ENCODE measurements at places on chromosomes 4 and X. TPM values are rescaled to one million over a fixed set of nuclear protein-coding genes. Genes with fewer than 3 reads are reported as not detected.

DNA sequence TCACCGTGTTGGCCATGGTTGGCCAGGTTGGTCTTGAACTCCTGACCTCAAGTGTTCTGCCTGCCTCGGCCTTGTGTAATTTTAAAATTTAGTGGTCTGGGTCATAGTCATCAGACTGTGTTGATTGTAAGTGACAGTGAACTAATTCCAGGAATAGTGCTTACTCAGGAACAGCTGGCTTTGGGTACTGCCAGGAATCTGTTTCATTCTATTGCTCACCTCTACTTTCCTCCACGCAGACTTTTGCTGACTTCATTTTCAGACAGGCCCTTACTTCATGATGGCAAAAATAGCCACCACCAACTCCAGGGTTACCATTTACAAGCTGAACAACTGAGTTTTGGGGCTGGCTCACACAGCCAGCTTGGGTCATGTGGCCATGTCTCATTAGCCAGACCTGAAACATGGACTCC is 54.6 kb downstream of the FNIP2 start:
- H3K4me1 ChIP-seq, result peaks cover 3% of the 10 kb centered on the region
- H3K27ac ChIP-seq, result no peak overlapping the region
- no peak for DNase-seq

- no peak for DNase-seq
- H3K4me3 ChIP-seq, result no peak overlapping the region
- no peaks in the 10 kb centered on the region for H3K4me1 ChIP-seq
- no peaks in the 10 kb centered on the region for H3K27me3 ChIP-seq
- no peaks in the 10 kb centered on the region for H3K36me3 ChIP-seq
Observed at GRCh38 chr4:4762909-4763821, 96.3 kb upstream of the MSX1 start.

DNA sequence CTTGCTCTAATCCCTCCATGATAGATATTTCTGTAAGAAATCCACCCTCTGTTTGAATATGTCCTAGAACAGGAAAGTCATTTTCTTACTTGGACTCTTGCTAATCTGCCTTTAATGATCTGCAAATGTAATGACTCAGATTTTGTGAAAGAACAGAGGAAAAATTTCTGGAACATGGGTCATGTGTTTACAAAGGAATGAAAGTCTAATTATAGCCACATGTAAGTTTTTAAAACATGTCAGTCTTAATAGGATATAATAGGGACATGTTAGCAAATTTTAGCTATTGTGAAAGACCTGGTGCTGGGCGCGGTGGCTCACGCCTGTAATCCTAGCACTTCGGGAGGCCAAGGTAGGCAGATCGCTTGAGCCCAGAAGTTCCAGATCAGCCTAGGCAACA is 47.6 kb downstream of the GRK4 start:
- no peak for DNase-seq
- no peak overlapping the region for H3K4me3 ChIP-seq
- no peaks in the 10 kb centered on the region for H3K4me1 ChIP-seq
- no peaks in the 10 kb centered on the region for H3K36me3 ChIP-seq
- H3K27ac ChIP-seq, result peak overlapping the region; percentile 22

GRCh38 chr4:75985116-75985515 is 5.6 kb downstream of the SDAD1 start:
- no peaks in the 10 kb centered on the region for H3K27me3 ChIP-seq
- no peak for DNase-seq
- H3K4me1 ChIP-seq, result peaks cover 12% of the 10 kb centered on the region
- H3K36me3 ChIP-seq, result peaks cover 7% of the 10 kb centered on the region
- H3K4me3 ChIP-seq, result no peak overlapping the region

DNA sequence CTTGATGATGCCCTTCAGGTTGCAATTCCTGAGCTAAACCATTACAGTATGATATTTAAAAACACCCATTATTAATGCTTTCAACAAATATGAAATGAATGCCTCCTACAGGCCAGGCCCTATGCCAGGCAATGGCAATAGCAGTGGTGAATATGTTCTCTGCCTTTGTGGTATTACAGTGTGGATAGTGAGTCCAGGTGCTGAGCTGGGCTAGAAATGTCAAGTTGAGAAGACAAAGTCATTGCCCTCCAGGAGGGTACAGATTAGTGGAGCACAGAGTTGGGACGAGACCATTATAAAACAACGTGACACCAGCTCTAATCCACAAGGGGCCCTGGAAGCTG is 81.9 kb downstream of the RBM47 start:
- no peak for DNase-seq
- H3K36me3 ChIP-seq, result no peaks in the 10 kb centered on the region
- no peaks in the 10 kb centered on the region for H3K27me3 ChIP-seq
- H3K27ac ChIP-seq, result peak overlapping the region; percentile 58
- no peak overlapping the region for H3K4me3 ChIP-seq

Gene MAGEA8
- not detected for total RNA-seq

GRCh38 chrX:7133050-7133440 is 14.5 kb upstream of the STS start:
- no peak overlapping the region for H3K4me3 ChIP-seq
- no peaks in the 10 kb centered on the region for H3K36me3 ChIP-seq
- no peak for DNase-seq
- H3K27me3 ChIP-seq, result no peaks in the 10 kb centered on the region
- H3K4me1 ChIP-seq, result no peaks in the 10 kb centered on the region

Gene PDLIM3
- total RNA-seq, result 25.3 TPM

Gene ADRA2C
- total RNA-seq, result 3.5 TPM

DNA sequence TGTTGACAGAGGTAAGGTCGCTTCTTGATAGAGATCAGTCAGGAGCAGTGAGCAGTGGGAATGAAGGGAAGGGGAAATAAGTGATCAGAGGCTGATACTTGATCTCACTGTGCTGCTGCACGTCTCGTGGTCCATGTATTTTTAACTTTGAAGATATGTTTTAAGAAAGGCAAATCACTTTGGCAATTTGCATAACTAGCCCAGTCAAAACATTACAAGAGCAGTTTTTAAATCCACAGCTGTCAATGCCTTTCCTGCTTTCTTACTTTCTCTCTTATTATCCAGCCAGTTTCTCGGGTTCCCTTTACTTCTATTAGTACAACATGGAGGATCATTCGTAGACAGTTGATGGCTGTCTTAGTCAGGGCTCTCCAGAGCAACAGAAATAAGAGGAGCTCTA is 472.8 kb downstream of the TMA16 start:
- H3K4me3 ChIP-seq, result no peak overlapping the region
- no peaks in the 10 kb centered on the region for H3K27me3 ChIP-seq
- H3K36me3 ChIP-seq, result no peaks in the 10 kb centered on the region
- DNase-seq, result no peak

- H3K27me3 ChIP-seq, result no peaks in the 10 kb centered on the region
- H3K27ac ChIP-seq, result no peak overlapping the region
- H3K4me1 ChIP-seq, result no peaks in the 10 kb centered on the region
- peaks cover 3% of the 10 kb centered on the region for H3K36me3 ChIP-seq
- H3K4me3 ChIP-seq, result no peak overlapping the region
- no peak for DNase-seq
Observed at GRCh38 chrX:1411326-1411725, 19.4 kb upstream of the SLC25A6 start.

DNA sequence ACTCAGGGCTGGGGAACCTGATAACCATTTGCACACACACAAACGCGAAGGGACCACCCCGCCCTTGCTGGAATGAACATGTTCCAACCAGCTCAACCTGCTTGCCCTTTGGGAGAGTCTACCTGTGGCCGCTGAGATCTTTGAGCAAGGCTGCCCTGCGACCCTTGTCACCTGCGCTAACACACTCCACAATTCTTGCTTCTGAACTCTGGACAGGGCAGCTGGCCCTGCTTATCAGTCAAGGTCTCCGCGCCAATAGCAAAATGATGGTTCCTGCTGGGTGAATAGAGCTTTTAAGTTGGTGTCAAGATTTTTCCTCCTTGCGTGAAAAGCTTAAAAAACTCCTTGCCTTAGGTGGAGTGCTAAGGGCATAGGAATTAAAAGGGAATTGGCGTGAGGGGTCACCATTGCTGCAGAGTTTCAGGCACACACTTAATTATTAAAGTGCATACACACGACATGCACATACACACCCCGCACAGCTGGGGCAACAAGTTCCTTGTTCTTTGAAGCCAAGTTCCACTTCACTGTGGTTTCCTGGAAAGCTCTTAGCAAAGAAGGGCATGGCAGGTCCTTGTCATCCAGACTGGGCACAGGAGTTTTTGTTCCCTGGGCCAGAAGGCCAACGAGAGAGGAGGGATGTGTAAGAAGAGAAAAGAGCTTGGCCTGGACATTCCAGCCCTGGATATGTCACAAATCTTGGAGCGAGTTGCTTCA is 207.7 kb downstream of the STIM2 start:
- H3K36me3 ChIP-seq, result no peaks in the 10 kb centered on the region
- no peak for DNase-seq
- H3K4me3 ChIP-seq, result no peak overlapping the region
- no peaks in the 10 kb centered on the region for H3K4me1 ChIP-seq
- H3K27ac ChIP-seq, result no peak overlapping the region

Gene MAP3K15
- total RNA-seq, result not detected

DNA sequence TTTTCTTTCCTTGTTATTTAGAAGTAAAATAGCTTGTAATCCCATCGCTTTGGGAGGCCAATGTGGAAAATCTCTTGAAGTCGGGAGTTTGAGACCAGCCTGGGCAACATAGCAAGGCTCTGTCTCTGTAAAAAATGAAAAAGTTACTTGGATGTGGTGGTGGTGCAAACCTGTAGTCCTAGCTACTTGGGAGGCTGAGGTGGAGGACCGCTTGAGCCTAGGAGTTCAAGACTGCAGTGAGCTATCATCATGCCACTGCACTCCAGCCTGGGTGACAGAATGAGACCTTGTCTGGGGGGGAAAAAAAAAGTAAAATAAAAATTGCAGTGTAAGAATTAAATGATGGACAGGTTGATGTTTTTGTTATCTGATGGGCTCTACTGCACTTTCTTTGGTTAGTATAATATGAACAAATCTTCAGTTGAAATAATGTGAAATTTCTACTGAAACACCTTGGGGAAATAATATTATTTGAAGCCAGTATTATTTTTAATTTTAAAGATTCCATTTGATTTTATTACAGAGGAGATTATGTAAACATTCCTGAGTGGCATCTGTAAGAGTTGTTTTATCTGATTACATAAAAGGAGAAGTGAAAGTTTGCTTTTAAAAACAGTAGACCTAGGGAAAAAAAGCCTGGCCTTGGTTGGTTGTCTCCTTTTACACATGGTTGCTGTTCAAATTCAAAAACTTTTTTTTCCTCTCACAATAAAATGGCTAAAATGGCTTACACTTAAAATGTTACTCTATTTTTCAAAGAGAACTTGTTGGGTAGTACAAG is 10.5 kb upstream of the NDUFC1 start:
- no peaks in the 10 kb centered on the region for H3K27me3 ChIP-seq
- H3K4me3 ChIP-seq, result no peak overlapping the region
- H3K27ac ChIP-seq, result no peak overlapping the region
- no peaks in the 10 kb centered on the region for H3K4me1 ChIP-seq
- DNase-seq, result no peak
- H3K36me3 ChIP-seq, result no peaks in the 10 kb centered on the region

- DNase-seq, result no peak
- no peaks in the 10 kb centered on the region for H3K36me3 ChIP-seq
- H3K4me3 ChIP-seq, result no peak overlapping the region
- H3K27me3 ChIP-seq, result no peaks in the 10 kb centered on the region
- H3K4me1 ChIP-seq, result no peaks in the 10 kb centered on the region
- H3K27ac ChIP-seq, result no peak overlapping the region
Observed at GRCh38 chr4:169849456-169849855, 91.7 kb upstream of the HPF1 start.

GRCh38 chr4:98430708-98431403 is 169.7 kb downstream of the RAP1GDS1 start:
- H3K27ac ChIP-seq, result no peak overlapping the region
- DNase-seq, result no peak
- H3K27me3 ChIP-seq, result no peaks in the 10 kb centered on the region
- H3K4me3 ChIP-seq, result no peak overlapping the region
- no peaks in the 10 kb centered on the region for H3K4me1 ChIP-seq

DNA sequence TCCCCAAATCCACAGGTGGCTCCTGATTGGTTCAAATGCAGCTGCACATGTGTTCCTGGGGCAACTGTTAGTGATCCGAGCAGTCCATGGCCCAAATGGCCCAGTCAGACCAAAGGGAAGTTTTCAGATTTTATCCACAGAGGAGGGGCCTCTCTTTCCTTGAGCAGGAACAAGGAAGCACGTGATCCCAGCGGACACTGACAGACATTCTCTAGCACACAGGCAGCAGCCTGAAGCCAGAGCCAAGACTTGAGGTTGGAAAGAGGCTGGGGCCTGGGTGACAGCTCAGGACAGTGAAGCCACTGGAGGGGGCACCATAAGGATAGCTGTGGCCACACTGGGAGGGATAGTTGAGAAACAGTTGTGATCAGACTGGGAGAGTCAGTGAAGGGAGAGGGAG is 3.5 kb upstream of the ZFP92 start:
- DNase-seq, result no peak
- no peak overlapping the region for H3K4me3 ChIP-seq
- H3K4me1 ChIP-seq, result no peaks in the 10 kb centered on the region
- no peaks in the 10 kb centered on the region for H3K36me3 ChIP-seq
- H3K27ac ChIP-seq, result no peak overlapping the region

Gene H2AZ1
- 125 TPM for total RNA-seq

- no peak for DNase-seq
Observed at GRCh38 chr4:76990288-76991080, 40.9 kb downstream of the SEPTIN11 start.

DNA sequence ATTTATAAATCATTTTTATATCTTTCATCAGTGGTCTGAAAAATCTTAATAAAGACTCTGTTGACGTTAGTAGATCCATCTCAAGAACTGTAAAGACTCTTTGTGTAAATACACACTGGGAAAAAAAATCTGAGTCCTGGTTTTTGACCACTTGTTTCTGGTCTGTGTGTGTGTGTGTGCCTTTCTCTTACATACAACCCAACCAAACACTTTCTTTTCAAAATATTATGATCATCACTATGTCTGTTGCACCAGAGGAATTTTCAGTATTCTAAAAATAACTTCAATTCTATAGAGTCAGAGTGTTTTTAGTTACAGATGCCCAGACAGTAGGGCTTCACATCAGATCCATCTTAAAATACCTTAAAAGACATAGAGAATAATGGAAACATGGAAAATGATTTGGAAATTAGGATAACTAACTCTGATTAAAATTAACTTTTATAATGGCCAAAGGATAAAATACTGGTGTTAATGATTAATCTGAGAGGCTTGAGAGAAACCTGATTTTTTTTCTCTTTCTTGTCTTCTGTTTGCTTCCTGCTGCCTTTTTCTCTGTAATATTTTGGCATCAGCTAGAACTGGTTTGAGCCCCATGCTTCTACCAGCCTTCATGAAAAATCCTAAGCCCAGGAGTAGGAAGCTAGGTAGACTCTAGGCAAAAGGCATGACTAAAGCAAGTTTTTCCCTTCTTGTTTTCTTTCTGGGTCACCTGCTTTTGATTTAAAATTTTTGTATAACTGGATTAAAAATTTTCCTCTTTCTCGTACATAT is 99.7 kb downstream of the ATXN3L start:
- no peak overlapping the region for H3K4me3 ChIP-seq
- H3K36me3 ChIP-seq, result no peaks in the 10 kb centered on the region
- H3K27me3 ChIP-seq, result peaks cover 28% of the 10 kb centered on the region

Gene XAGE5
- not detected for total RNA-seq

DNA sequence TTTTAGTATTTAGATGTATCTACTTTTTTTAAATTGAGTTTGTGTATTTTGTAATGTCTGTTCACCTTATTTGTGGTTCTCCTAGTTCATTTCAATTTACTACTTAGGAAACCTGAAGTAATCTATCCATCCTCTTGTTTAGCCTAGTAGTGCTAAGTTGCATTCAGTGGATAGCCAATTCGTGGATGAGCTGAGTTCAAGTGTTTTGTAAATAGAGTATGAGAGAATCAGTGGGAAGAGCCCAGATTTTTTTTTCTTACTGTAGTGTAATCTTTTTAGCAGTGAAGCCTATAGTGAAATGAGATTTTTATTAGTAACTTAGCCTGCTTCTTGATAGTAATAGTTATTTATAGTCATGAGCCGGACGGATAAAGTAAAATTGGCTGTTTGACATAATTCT is 21.7 kb downstream of the STAG2 start:
- no peak for DNase-seq
- no peaks in the 10 kb centered on the region for H3K36me3 ChIP-seq
- no peaks in the 10 kb centered on the region for H3K27me3 ChIP-seq
- no peak overlapping the region for H3K27ac ChIP-seq
- H3K4me3 ChIP-seq, result no peak overlapping the region

Data from breast epithelium (tissue), 4 donors.